Natural killer cell treated with Interleukin-12 subunit alpha and Interleukin-12 subunit beta and Interleukin-15 and Interleukin-18, amount 100 ng/mL, for 72 hours (primary cell): ENCODE measurements at places on chromosomes 5 and 9. TPM values are rescaled to one million over a fixed set of nuclear protein-coding genes. Genes with fewer than 3 reads are reported as not detected.
A peak's percentile ranks its signal among the peaks of the same experiment; 100 is the strongest.

DNA sequence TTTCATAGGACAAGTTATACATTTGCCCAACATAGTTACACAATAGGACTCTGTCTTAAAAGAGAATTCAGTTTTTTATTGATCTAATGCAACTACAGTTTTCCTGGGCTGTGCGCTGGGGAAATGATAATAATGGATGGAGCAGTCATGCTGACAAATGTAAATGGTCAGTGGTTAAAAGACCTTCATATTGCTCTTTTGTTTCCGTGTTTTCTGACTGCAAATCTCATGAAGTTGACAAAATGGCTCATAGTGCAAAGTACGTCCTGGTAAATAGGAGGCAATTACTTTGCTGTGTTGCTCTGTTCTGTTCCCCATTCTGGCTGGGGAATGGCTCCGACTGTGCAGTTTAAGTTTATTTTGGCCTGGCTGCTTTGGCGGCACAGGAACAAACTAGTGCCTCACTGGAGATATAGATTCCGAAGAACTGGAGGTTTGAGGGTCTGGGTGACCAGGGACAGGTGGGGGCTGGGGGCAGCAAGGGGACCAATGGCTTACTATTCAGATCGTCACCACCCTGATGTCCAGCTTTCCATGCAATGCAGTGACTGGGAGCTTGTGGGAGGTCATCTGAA is 54.3 kb downstream of the PTTG1 start:
- no peak for DNase-seq

- peak; percentile 56 for DNase-seq
Measured at GRCh38 chr5:133877351-133878235, 90.8 kb downstream of the C5orf15 start.

- DNase-seq, result no peak
Measured at GRCh38 chr5:62112689-62113228, 193.2 kb upstream of the KIF2A start.

- DNase-seq, result no peak
Measured at GRCh38 chr9:110940951-110941557, 97.2 kb downstream of the LPAR1 start.

GRCh38 chr9:114216081-114216480 is 60.7 kb downstream of the COL27A1 start:
- no peak for DNase-seq

DNA sequence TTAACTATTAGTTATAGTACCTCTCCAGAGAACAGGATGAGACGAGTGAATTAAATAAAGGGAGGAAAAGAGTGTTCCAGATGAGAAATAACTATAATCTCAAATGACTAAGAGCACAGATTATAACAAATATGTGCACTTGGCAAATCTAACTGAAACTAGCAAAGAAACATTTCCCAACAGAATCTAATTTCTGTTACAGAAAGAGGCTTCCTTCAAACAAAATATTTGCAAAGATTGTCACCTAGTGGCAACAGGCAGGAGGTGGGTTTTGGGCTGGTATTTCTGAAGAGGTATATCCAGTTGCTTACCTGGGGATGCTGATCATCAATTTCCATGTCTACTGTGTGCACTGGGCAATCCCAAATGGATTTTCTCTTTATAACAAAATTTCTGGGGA is 5.6 kb upstream of the SPDL1 start:
- DNase-seq, result no peak

GRCh38 chr5:20276061-20276958 is 288.3 kb upstream of the CDH18 start:
- no peak for DNase-seq

DNA sequence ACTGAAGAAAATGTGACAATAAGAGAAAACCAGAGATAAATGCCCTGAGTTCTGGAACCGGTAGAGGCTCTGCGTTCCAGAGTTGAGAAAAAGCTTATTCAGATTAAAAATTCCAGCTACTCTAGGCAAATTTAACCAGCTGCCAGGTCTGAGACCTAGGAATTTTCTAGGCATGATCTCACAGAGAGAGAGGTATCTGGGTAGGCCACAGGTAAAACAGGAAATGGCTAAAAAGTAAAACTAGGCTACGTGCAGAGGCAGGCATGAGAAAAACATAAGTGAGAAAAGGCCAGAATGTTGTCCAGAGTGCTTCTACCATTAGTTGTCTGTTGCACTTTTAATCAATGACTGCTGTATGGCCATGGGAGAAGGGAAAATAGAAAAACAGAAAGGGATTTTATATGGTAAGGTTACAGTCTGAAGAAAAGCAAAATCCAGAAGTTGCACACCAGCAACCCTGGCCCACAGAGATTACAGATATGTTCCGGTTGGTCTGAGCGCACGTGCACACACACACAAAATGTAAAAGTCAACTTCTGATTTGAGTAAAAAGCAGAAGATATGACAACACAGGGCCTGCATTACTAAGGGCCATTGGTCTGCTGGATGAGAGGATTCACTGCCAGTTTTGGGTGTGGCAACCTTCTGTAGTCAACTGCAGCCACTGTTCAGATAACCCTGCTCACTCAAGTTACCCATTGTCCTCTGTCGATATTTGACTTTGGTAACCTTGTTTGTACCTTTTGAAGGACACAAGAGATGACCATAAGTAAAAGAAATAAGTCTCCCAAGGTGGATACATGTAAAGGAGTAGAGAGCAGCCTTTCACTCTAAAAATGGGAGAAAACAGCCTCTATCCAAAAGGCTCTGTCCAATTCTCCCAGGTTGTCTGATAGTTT is 266.0 kb downstream of the DTWD2 start:
- DNase-seq, result no peak

The ANKRD33B gene
- 10.9 TPM for total RNA-seq

DNA sequence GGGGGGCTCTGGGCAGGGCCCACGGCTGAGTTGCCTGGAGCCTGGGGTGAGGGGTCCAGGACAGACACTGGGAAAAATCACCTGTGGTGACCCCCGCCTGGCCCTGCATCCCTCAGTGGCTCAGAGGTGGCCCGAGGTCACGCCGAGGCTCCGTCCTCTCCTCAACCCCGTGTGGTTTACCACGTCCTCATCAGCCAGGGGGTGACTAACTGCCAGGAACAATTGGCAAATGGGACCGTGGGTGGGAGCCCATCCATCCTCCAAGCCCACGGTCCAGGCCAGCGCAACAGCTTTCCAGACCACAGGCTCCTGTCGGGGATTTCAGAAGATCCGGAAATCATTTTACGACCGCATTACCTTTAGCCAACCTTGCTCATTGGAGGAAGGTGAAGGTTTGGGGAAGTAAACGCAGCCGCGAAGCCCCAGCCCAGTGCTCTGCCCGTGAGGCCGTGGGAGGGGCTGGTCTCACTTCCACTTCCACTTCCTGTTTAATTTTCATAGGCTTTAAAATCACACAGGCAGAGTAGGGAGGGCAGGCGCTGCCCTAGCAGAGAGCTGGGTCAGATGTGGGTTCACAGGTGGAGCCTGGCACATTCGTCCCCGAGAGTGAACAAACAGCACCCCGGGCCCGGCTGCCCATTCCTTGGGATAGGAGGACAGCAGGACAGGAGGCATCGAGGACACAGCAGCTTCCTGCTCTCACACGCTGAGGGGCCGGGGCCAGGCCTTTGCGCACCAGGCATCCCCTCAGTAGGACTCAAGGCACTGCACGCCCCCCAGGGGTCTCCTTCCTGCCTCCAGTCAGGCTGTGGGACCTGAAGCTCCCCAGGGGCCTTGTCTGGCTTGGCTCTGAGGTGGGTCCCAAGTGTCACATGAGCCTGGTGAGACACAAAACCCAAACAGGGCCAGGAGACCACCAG is 19.8 kb upstream of the SLC9A3 start:
- DNase-seq, result peak; percentile 71

- no peak for DNase-seq
Measured at GRCh38 chr5:2746561-2747032, 4.9 kb downstream of the IRX2 start.

The SPARC gene
- total RNA-seq, result not detected

DNA sequence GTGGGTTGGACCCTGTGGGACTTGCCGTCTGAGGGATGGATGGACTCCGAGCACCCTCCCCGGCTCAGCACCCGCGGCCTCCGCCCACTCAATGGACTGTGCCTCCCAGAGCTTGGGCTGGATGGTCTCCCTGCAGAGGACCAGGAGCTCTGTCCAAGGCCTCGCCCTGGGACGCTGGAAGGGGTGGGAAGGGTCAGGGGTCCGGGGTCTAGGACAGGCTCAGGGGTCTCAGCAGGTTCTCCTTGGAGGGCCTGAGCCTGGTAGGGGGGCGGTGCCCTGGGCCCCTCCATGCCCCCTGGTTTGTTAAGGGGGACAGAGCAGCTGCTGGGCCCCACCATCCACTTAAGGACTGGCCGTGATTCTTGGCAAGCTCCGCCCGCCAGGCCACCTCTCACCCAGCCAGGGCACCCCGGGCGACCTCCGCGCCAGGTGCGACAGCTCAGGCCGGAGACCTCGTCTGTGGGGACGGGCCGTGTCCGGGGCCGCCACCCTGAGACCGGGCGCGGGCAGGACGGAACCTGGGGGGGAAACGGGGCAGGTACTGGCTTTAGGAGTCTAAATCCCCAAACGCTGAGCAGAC is 29.2 kb downstream of the EXOC3 start:
- no peak for DNase-seq

The LCN10 gene
- 0.21 TPM for total RNA-seq

The LHFPL2 gene
- total RNA-seq, result 0.45 TPM

GRCh38 chr9:105291422-105291859 is 47.0 kb downstream of the SLC44A1 start:
- no peak for DNase-seq

The STK32A gene
- total RNA-seq, result not detected

DNA sequence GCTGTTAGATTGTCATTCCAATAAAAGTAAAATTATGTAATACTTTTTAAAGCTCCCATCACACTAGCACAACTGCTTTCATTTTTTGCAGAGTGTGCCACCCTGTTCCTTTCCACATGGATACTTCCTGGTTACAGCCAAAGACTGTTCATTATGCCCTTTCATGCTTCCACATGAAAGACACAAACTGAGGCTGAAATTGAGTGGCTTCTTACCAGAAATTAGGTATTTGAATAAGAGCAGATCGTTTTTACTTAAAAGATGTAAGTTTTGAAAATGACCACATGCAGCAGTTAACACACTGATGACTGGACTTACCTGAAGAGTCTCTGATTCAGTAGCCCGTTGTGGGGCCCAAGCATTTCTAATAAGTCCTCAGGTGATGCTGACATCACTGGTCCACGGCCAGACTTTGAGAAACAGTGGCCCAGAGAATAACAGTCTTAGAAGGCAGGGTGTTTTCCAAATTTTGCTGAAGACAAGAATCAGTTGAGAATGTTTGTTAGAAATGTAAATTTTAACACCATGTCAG is 187.6 kb upstream of the DMRT1 start:
- DNase-seq, result no peak

GRCh38 chr5:103021314-103021713 is 98.6 kb downstream of the GIN1 start:
- peak; percentile 60 for DNase-seq

The TYRP1 gene
- not detected for total RNA-seq

The GABRB2 gene
- not detected for total RNA-seq

- no peak for DNase-seq
Measured at GRCh38 chr5:89473196-89473595, 590.2 kb upstream of the MEF2C start.

The SLC45A2 gene
- total RNA-seq, result not detected

- DNase-seq, result no peak
Measured at GRCh38 chr9:134987376-134987775, 69.7 kb upstream of the FCN1 start.

The FAXDC2 gene
- total RNA-seq, result not detected

GRCh38 chr5:34622098-34622400 is 34.1 kb upstream of the RAI14 start:
- no peak for DNase-seq

- no peak for DNase-seq
Measured at GRCh38 chr9:71524516-71524915, 243.8 kb downstream of the CEMIP2 start.

The MOB3B gene
- 0.59 TPM for total RNA-seq

DNA sequence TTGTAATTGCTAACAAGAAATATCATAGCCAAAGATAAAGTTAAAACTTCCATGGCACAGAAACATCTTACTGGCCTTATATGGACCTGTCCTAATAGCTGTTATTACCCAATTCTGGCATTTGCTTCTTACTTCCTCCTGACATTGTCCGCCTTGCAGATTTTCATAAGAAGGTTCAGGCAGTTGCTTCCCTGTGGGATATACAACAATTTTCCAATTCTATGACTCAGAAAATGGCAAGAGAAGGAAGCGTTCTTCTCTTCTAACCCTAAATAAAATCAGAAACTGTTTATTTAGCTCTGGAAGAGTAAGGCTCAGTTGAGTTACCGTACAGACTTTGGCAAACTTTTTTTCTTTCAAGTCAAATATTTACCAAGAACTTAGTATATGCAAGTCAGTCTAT is 1.7 kb downstream of the PRKAA1 start:
- no peak for DNase-seq

GRCh38 chr9:126401107-126401506 is 74.5 kb downstream of the MVB12B start:
- no peak for DNase-seq

- no peak for DNase-seq
Measured at GRCh38 chr5:91111473-91112238, 271.5 kb downstream of the ARRDC3 start.

The SH3TC2 gene
- not detected for total RNA-seq

The WNK2 gene
- total RNA-seq, result not detected

The KCNV2 gene
- total RNA-seq, result not detected

GRCh38 chr5:110815916-110816605 is 77.3 kb downstream of the SLC25A46 start:
- no peak for DNase-seq

DNA sequence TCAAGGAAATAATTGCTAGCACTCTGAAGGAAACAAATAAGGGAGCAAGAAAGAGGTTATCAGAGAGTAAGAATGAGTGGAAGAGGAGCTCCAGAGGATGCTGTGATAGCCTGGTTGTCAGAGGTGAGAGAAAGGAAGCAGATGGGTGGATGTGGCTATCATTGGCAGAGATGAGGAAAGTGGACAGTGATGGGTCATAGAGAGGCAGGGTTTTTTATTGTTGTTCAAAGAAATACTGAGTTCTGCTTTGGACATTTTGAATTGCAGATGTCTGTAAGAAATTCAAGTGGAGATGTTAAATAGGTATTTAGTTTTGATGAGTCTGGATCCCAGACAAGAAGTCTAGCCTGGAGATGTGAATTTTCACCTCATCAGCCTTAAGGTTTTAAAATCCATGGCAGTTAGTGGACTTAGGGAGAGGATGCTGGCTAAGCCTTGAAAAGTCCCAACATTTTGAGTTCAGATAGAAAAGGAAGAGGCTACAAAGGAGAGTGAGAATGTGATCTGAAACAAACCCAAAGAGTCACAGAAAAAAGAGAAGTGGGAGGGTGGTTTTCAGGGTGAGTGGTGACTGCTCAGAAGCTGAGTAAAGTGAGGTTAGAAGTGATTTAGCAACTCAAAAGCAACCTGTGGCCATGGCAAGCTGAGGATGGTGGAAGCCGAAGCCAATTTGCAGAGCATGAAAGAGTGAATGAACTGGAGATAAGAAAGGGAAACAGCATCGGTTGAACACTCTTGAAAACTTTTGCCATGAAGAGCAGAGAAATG is 50.4 kb downstream of the PPIC start:
- no peak for DNase-seq

The SPATA31D4 gene
- not detected for total RNA-seq

- no peak for DNase-seq
Measured at GRCh38 chr5:20575571-20575970, 587.6 kb upstream of the CDH18 start.

The ANKRD20A1 gene
- total RNA-seq, result 1.4 TPM
